T-helper 1 cell treated with Interleukin-12 subunit alpha and Interleukin-12 subunit beta and Interleukin-4 antibody, amounts not matched to agents 30 ng/mL and 1 ng/mL, for 36 hours (primary cell): ENCODE measurements at places on chromosomes 5 and 9. TPM values are rescaled to one million over a fixed set of nuclear protein-coding genes. Genes with fewer than 3 reads are reported as not detected.

PALM2AKAP2 gene
- total RNA-seq = 5.2 and 8.2 TPM in 2 replicates

TTF1 gene
- total RNA-seq = 23.5 and 24.4 TPM in 2 replicates

MYORG gene
- total RNA-seq = 1.2 and 1.7 TPM in 2 replicates

LCN9 gene
- total RNA-seq = not detected in 2 replicates

IFNA2 gene
- not detected in 2 replicates for total RNA-seq

GTF3C5 gene
- 70.8 and 72.5 TPM in 2 replicates for total RNA-seq

SLC36A3 gene
- total RNA-seq = not detected in 2 replicates

OR13C9 gene
- total RNA-seq = not detected in 2 replicates

CAMK2A gene
- total RNA-seq = not detected in 2 replicates

MYOZ3 gene
- 0.10 TPM in 1 of 2 replicates, not detected in the other for total RNA-seq

DPYSL3 gene
- 0.20 and 0.24 TPM in 2 replicates for total RNA-seq

RAB3C gene
- total RNA-seq = not detected in 2 replicates

TXNDC8 gene
- total RNA-seq = not detected in 2 replicates

NRG2 gene
- total RNA-seq = 0.27 TPM in 1 of 2 replicates, not detected in the other

PRRX2 gene
- total RNA-seq = 1.5 and 1.6 TPM in 2 replicates

MEGF10 gene
- 0.02 TPM in 1 of 2 replicates, not detected in the other for total RNA-seq

TMEM252 gene
- not detected in 2 replicates for total RNA-seq

CHD1 gene
- 54.5 and 63.8 TPM in 2 replicates for total RNA-seq

ANKRD31 gene
- total RNA-seq = 0.12 and 0.29 TPM in 2 replicates

ZFP62 gene
- 27.4 and 27.6 TPM in 2 replicates for total RNA-seq

CYLC2 gene
- not detected in 2 replicates for total RNA-seq

RASEF gene
- total RNA-seq = not detected in 2 replicates

MED7 gene
- 13.2 and 15.0 TPM in 2 replicates for total RNA-seq

RC3H2 gene
- 52.6 and 54.5 TPM in 2 replicates for total RNA-seq

TLX3 gene
- total RNA-seq = not detected in 2 replicates

CEL gene
- total RNA-seq = 1.5 and 1.8 TPM in 2 replicates

PTPN3 gene
- total RNA-seq = 2.1 and 2.8 TPM in 2 replicates

CDC26 gene
- 35.7 and 37.5 TPM in 2 replicates for total RNA-seq

LCN15 gene
- not detected in 2 replicates for total RNA-seq

OR1Q1 gene
- total RNA-seq = not detected in 2 replicates

TNC gene
- 0.05 TPM in 2 replicates for total RNA-seq

ADAMTS12 gene
- total RNA-seq = not detected in 2 replicates

MACROH2A1 gene
- total RNA-seq = 304 and 306 TPM in 2 replicates

PCDHA1 gene
- not detected in 2 replicates for total RNA-seq

OTP gene
- total RNA-seq = not detected in 2 replicates

PCDHB7 gene
- total RNA-seq = not detected in 2 replicates

IL4 gene
- 12.7 and 12.8 TPM in 2 replicates for total RNA-seq

SPTAN1 gene
- 354 and 362 TPM in 2 replicates for total RNA-seq

PDE6A gene
- not detected in 2 replicates for total RNA-seq

SYNPO gene
- total RNA-seq = not detected in 2 replicates

ACTBL2 gene
- not detected in 2 replicates for total RNA-seq

EIF4EBP3 gene
- 9.4 and 10.3 TPM in 2 replicates for total RNA-seq

GRIA1 gene
- total RNA-seq = not detected in 2 replicates

EIF4E1B gene
- total RNA-seq = not detected in 2 replicates

MLANA gene
- total RNA-seq = not detected in 2 replicates

LRRC8A gene
- 60.1 and 60.2 TPM in 2 replicates for total RNA-seq

SREK1 gene
- 71.2 and 73.9 TPM in 2 replicates for total RNA-seq

CCDC192 gene
- not detected in 2 replicates for total RNA-seq

SLC4A9 gene
- 0.10 and 0.29 TPM in 2 replicates for total RNA-seq

SAP30L gene
- total RNA-seq = 42.0 and 44.1 TPM in 2 replicates

ZDHHC11B gene
- total RNA-seq = not detected in 2 replicates

PTPRD gene
- total RNA-seq = not detected in 2 replicates

NTNG2 gene
- 10.1 and 12.2 TPM in 2 replicates for total RNA-seq

SLC34A1 gene
- 0.32 TPM in 1 of 2 replicates, not detected in the other for total RNA-seq

FBP1 gene
- 0.34 TPM in 1 of 2 replicates, not detected in the other for total RNA-seq

QRFP gene
- total RNA-seq = not detected in 2 replicates

CPEB4 gene
- total RNA-seq = 22.6 and 26.1 TPM in 2 replicates

STING1 gene
- total RNA-seq = 269 and 271 TPM in 2 replicates
